ENCODE measurements at places on chromosomes 12 and 14.
A peak's percentile ranks its signal among the peaks of the same experiment; 100 is the strongest.

- DNase-seq, result no peak
Observed at GRCh38 chr12:95173392-95174251, 43.6 kb downstream of the FGD6 start.

DNA sequence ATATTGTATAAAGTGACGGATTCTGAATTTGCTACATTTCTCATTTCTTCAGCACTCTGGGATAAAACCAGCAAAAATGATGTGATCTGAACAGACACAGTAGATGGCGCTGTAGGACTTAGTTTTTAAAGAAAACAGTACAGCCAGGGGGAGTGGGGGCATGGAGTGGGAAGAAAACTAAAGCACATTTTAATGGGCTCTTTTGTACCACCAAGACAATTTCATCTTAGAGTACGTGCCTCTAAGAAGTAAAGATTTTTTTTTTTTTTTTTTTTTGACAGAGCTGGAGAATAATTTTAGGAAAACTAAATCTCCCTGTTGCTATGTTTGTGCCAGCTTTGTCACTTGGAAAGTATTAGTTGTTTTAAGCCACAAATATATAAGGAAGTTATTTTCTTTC, 124.4 kb downstream of the RAD51B start:
- DNase-seq, result peak; percentile 74

DNA sequence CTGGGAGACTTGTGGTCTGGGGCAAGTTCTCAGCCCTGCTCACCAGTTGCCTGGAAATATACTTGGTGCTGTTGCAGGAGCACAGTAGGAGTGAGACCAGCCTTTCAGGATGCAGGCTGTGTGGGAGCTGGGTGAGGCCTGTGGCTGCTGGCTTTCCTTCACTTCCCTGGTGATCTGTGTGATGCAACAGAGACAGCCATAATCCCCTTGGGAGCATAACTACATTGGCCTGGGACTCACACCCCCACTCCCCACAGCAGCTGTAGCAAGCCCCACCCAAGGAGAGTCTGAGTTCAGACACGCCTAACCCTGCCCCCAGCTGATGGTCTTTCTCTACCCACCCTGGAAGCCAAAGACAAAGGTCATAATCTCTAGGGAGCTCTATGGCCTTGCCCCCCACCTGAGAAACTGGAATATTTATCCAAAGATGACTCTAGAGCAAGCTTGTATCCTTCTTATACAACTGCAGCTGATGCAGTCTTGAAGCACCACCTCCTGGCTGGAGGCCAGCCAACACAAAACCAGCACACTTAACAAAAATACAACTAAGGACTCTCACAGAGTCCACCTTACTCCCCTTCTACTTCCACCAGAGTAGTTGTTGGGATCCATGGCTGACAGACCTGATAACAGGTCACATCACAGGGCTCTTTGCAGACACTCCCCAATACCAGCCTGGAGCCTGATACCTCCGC, 190.4 kb upstream of the CPNE8 start:
- no peak for DNase-seq

- DNase-seq, result no peak
Observed at GRCh38 chr14:60195179-60195810, 30.1 kb upstream of the DHRS7 start.

- no peak for DNase-seq
Observed at GRCh38 chr12:31210541-31210940, 115.4 kb downstream of the SINHCAF start.

DNA sequence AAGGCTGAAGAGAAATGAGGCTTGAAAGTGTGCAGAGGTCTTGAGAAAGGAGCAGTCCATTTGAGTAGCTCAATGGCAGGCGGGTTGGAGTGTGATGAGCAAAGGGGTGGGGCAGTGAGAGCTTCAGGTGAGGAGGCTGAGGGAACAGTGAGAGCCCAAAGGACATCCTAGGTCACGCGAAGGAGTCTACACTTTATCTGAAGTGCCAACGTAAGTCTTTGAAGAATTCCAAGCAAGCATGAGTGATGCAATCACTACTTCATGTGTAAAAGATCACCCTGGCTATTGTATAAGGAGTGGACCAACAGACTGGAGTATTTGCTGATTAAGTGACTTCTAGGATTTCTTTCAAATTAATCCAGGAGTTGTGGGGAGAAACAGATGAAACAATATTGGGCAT, 159.9 kb upstream of the HIF1A start:
- DNase-seq, result no peak

DNA sequence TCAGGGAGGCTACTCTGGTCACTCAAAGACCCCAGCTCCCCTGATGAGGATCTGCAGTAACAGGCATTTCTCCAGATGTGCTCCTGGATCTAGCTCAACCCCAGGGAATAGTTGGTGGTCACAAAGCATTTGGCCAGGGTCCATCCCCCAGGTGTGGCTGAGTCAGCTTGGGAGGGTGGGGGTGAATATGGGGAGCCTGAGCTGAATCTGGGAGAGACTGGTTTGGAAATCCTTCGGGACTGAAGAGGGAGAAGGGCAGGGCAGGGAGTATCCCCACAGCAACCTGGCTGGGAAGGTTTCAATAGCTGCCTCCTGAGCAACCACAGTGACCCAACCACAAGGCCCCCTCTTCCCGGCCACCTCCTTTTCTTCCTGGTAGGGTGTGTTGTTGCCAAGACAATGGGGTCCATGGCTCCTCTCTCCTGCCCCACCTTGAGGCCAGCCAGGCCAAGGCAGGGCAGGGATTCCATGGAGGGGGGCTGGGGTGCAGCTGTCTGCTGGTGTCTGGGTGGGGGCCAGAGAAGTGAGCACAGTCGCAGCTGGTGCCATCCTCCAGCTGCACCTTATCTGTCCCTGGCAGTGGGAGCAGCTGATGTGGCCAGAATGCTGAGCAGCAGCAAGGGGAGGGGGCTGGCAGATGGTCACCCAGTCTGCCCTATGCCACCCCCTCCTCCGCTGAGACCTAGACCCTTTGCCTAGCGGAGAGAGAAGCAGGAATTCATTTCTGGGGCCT, 5.5 kb downstream of the ASIC1 start:
- no peak for DNase-seq

DNA sequence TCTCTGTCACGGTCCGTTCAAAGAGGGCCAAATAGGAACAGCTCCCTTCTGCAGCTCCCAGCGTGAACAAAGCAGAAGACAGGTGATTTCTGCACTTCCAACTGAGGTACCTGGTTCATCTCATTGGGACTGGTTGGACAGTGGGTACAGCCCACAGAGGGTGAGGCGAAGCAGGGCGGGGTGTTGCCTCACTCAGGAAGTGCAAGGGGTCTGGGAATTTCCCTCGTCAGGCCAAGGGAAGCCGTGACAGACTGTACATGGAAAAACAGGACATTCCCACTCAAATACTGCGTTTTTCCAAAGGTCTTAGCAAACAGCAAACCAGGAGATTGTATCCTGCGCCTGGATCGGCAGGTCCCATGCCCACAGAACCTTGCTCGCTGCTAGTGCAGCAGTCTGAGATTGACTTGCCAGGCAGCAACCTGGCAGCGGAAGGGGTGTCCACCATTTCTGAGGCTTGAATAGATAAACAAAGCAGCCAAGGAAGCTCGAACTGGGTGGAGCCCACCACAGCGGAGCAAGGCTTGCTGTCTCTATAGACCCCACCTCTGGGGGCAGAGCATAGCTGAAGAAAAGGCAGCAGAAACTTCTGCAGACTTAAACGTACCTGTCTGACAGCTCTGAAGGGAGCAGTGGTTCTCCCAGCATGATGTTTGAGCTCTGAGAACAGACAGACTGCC, 22.7 kb downstream of the SLC38A1 start:
- DNase-seq, result no peak

DNA sequence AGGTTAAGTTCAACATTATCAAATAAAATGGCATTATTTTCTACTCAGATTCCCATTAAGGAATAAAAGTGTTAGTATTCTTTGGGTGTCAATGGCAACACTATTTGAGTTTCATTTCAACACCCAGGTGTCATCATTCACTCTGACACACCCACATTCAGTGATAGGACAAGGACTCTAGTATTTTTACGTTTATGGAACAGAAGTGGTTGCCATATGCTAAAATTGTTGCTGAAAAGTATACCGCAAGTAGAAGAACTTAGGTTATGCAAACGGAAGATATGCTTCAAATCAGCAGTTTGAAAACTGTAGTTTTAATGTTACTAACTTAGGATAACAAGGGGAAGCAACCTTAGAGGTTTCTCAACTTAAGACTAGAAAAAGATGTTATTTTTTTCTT, 20.0 kb upstream of the SGPP1 start:
- DNase-seq, result peak; percentile 82

- DNase-seq, result no peak
Observed at GRCh38 chr14:88791629-88792472, 902 bp downstream of the EML5 start.

DNA sequence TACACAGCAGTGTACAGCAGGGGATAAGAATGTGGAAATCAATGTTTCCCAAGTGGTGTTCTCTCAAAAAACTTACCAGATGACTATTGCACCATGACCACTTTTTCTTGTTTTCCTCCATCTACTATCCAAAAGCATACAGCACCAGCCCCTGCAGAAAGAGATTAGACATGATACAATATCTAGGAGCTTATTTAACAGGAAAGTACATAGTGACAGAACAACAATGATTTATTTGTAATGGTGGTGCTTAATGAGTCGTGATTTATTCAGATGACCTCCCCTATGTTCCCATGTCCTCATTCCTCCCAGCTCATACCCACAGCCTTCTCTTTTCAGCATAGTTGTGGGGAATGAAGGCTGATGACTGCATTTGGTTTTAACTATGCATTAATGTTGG, 413.6 kb downstream of the BTG1 start:
- no peak for DNase-seq

DNA sequence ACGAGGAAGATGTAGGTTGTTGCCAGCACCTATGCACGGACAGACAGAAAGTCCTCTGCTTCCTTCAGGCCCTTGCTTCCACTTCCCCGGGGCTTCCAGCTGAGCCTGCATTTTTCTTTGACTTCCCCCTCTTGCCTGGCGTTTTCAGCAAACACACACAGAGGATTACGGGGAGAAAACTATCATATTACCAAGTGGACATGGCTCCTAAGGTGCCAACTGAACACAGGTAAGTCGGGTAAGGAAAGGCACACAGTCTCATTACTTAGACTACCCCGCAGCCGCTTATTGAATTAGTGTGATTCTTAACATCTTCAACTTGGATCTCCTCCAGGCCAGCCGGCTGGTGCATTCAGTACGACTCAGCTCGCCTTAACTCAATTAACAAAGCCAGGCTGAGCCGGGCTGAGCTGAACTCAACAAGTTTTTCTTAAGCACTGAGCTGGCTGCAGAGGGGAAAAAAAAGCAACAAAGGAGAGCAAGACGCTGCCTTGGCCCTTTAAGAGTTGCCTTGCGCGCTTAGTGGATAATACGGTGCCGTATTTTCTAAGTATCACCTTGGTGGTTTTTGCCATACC, 19.2 kb upstream of the MAP1LC3B2 start:
- DNase-seq, result no peak

DNA sequence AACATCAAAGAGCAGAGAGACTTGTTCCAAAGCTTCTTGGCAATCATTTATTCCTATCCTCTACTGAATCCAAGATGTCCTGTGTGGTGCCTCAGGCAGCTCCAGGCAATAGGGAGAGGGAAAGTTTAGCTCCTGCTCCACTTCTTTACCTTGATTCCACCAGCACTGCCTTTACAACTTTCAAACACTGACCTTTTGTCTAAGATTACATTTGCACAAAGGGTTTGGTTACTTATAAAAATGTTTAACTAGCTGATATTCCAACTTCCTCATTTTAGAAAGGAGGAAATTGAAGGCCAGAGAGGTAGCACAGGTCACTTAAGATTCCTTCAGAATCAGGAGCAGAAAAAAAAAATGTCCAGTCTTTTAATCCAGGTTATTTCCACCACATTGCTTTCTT, 192.7 kb downstream of the BTG1 start:
- no peak for DNase-seq

- no peak for DNase-seq
Observed at GRCh38 chr12:98870504-98870903, 225.4 kb downstream of the APAF1 start.

GRCh38 chr12:124767066-124767821, 96.4 kb downstream of the SCARB1 start:
- DNase-seq, result peak; percentile 79

DNA sequence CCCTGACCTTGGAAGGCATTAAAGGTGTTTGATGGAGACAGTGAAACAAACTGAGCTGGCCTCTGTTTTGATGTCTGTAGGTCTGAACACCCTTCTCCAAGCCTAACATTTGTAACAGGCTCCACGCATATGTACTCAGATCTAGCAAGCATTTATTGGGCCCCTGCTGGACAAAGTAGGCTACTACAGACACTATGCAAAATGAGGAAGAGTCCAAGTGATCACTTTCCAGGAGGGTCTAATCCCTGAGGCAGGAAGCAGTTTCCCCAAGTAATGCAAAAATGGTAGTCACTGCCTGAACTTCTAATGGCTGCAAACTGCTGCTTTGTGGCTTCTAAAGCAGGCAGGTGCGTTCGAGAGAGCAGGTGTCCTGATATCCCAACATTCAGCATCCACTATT, 405.8 kb downstream of the MED13L start:
- DNase-seq, result peak; percentile 56

DNA sequence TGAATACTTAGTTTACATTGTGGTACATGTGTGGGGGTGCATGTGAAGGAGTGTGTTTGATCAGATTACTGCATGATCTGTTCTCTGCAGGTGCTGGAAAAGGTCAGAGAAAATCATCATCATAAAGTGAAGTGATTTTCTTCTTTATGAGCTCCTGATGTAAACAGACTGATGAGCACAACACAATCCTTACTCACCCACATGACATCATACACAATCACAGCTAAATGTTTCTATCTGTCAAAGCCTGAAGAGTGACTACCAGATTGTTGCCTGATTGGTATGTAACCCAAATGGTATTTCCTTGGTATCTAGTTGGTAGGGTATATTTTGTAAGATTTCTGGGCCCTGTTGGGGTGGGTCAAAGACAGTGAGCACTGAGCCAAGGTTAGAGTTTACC, 270.8 kb downstream of the FOXG1 start:
- no peak for DNase-seq

GRCh38 chr14:104685216-104685997, 4.0 kb upstream of the INF2 start:
- DNase-seq, result peak; percentile 54

DNA sequence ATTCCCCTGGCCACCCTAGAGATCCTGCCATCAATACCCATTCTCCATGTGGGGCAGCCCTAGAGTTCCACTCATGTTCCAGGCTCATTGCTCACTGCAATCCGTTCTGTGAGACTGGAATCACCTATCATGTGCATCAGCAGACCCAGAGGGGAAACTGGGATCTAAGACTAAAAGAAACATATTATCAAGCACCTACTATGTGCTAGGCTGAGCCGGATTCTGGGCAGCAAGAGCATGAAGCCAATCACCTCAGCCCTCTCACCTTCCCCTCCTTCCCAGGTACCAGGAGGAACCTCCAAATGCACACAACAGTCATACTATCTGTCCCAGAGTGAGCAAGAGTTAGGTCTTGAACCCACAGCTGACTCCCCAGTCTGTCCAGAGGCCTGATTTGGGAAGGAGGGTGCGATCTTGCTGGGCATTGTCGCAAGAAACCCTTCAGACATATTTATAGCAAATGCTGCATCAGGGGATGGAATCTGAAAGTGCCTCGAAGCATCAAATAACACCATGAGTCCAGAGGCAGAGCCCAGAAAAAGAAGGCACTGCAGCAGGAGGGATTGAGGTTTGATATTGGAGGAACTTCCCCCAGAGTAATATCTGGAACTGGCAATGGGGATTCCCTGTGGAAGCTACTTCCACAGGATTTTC, 6.7 kb upstream of the CACNB3 start:
- no peak for DNase-seq

GRCh38 chr12:84763107-84763506, 149.5 kb downstream of the SLC6A15 start:
- no peak for DNase-seq
